ENCODE measurements at places on chromosomes 4 and X.
A peak's percentile ranks its signal among the peaks of the same experiment; 100 is the strongest.

DNA sequence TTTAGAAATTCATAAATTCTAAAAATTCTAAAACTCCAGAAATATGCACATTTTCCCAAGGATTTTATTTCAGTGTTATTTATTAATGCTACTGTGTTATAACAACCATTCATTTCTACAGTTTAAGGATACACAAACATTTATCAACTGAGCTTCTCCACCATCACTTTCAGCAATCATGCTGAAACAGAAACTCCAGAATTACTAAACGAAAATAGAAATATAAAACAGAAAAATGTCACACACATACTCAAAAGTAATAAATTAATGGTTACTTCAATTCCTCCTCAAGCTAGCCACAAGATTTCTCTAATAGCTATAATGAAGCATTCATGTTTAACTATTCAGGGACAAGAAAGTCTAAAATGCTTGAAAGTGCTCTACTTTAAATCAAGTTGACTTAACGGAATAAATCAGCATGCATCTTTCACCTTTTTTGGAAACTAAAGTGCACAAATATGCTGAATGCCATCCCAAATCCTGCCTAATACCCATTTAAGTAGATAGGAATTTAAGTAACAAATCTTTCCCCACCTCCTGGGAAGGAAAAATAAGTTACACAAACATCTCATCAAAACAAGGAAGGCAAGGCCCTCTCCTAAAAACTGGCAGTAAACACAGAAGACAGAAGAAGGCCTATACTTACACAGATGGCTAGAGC lies 563 bp downstream of the FAM13A start:
- no peak for DNase-seq

DNA sequence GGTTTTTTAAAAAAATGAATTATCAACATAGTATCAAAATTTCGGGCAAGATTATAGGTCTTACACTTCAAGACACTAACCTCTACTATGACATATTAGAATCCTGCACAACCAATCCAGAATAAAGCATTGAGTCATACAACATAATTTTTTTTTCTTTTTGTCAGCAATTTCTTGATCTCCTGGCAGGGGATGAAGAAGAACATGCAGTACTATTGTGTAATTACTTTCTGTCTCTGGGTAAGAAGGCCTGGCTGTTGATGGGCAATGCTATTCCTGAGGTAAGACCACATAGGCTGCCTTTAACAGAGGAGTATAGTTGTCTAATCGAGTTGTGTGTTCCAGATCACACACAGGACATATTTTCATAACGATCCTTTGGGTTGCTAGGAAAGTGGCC lies 67.5 kb downstream of the FBXL5 start:
- no peak for DNase-seq

DNA sequence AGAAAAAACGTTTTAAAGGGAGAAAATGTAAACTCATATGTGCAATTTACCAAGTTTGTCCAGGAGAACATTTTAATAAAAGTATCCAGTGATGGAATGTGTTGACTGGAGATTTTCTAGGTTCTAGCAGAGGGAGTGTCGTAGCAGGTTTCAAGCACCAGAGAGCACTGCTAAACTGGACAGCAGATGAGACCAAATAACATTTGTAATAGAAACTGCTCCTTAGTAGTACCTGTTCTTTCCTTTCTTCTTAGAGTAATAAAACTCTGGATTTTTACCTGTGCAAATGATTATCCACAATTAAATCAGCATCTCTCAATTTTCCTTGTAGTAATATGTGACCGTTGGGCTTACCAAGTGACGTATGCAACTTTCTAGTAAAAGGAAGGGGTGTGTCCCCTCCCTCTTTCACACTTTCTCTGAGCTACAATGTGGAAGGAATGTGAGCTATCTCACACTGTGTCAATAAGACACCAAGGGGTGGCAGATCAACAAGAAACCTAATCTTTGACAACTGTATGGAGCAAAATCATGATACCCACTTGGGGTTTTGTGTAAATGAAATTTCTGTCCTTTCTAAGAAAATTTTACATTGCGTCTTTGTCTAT lies 9.5 kb downstream of the HPGDS start:
- DNase-seq, result no peak

GRCh38 chr4:7530082-7530481 lies 95.4 kb upstream of the PSAPL1 start:
- DNase-seq, result no peak

GRCh38 chr4:1682860-1683259 lies 1.3 kb downstream of the FAM53A start:
- no peak for DNase-seq

- no peak for DNase-seq
Measured at GRCh38 chr4:147580396-147580795, 36.8 kb upstream of the TMEM184C start.

GRCh38 chrX:22922961-22923360 lies 76.8 kb upstream of the DDX53 start:
- DNase-seq, result no peak

GRCh38 chr4:85152480-85152879 lies 186.0 kb upstream of the WDFY3 start:
- no peak for DNase-seq

GRCh38 chr4:6405397-6405706 lies 67.1 kb downstream of the PPP2R2C start:
- DNase-seq, result no peak

- no peak for DNase-seq
Measured at GRCh38 chrX:44101281-44101680, 128.1 kb upstream of the NDP start.

DNA sequence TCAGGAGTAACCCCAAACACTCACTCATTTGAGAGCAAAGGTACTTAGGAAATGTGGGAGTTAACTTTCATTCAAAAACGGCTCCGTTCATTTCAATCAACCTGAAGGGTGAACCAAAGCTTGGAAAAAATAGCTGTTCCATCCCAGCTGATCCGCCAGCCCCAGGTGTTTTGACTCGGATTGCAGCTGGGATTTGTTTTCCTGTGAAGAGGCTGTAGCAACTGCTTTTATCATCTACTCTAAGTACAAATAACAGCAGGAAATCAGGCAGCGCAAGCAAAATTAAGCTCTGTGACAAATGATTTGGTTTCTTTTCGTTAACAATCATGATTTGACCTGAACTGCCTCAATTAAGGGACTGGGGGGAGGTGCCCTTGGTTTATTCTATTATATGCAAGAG lies 154.7 kb downstream of the BEND2 start:
- DNase-seq, result no peak

GRCh38 chr4:79249881-79250503 lies 75.9 kb downstream of the NAA11 start:
- no peak for DNase-seq

GRCh38 chr4:82712561-82712960 lies 86.0 kb downstream of the SCD5 start:
- no peak for DNase-seq

DNA sequence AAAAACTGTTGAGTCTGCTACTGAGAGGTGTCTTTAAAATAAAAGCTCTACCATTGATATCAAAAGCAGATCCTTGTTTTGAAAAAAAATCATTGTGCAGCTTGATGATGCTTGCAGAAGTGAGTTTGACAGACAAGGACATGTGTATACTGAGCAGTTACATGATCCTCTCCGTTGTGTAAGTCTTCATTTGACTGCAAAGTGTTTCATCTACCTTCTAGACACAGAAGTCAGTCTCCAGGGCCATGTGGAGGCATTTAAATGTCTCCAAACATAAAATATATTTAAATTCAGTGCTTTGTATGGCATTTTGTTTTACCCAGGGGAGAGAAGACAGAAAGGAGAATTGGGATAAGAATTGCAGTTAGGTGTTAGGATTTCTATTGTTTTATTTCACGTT lies 107.8 kb upstream of the MYOZ2 start:
- no peak for DNase-seq

GRCh38 chrX:39204353-39204752 lies 403.1 kb downstream of the MID1IP1 start:
- no peak for DNase-seq

- DNase-seq, result peak; percentile 10
Measured at GRCh38 chrX:71366674-71367256, 608 bp downstream of the TAF1 start.

DNA sequence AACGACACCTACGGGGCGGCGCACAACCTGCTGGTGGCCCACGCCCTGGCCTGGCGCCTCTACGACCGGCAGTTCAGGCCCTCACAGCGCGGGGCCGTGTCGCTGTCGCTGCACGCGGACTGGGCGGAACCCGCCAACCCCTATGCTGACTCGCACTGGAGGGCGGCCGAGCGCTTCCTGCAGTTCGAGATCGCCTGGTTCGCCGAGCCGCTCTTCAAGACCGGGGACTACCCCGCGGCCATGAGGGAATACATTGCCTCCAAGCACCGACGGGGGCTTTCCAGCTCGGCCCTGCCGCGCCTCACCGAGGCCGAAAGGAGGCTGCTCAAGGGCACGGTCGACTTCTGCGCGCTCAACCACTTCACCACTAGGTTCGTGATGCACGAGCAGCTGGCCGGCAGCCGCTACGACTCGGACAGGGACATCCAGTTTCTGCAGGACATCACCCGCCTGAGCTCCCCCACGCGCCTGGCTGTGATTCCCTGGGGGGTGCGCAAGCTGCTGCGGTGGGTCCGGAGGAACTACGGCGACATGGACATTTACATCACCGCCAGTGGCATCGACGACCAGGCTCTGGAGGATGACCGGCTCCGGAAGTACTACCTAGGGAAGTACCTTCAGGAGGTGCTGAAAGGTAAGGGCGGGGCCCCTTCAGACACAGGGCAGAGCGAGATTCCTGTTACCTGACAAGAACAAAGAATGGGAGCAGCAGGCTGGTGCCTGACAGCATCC lies 11.7 kb downstream of the RPL9 start:
- peak; percentile 80 for DNase-seq

DNA sequence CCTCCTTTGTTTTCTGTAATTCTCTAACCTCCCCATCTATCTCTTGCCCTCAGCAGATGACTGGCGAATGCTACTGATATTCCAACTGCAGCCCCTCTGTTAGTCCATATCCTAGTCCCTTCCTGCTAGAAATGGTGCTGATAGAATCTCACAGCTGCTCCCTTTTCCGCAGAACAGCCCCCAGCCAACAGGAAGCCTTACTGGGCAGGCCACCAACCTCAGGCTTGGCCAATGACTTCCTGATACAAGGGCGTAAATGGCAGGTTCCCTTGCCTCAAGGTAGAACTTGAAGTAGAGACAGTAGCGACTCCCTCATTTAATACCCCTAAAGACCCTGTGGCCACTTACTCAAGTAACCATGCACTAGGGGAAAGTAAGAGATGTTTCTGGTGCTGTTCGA lies 26.7 kb upstream of the SLC2A9 start:
- DNase-seq, result no peak

DNA sequence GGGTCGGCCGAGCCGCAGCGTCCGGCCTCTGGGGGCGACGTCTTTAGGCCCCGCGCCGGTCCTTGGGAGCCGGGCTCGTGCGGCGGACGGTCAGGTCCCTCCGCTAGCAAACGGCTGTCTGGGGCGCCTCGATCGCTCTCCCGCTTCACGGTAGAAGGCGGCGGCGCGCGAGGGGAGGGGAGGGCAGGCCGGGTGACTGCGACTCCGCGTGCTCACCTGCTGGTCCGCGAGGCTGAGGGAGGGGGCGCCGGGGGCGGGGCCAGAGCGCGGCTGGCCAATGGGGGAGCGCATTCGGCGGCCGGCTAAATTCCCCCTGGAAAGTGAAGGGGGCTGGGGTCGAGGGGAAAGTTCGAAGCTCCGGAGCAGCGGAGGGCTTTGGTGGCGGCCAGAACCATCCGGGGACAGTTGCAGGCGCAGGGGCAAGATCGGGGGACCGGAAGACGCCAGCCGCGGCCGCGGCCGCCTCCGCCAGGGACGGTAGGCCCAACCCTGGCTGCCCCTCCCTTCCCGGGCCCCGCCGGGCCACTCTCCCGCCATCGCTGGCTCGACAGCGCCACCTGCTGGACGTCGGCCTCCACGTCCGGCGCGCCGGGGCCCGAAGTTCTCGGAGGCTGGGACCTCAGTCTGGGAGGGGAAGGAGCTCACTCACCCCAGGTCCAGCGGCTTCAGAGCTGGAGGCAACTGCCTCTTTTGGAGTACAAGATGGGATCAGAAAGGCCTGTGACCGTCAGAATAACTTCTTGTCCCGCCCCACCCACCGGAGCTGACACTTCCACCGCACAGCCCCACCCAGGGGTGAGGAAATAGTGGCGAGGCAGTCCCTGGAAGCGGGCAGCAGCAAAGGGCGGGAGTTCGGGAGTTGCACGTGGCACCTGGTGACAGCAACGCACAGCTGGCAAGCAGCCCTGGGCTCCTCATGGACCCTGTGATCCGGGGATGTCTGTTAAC lies 49.9 kb downstream of the ELF4 start:
- DNase-seq, result peak; percentile 81

DNA sequence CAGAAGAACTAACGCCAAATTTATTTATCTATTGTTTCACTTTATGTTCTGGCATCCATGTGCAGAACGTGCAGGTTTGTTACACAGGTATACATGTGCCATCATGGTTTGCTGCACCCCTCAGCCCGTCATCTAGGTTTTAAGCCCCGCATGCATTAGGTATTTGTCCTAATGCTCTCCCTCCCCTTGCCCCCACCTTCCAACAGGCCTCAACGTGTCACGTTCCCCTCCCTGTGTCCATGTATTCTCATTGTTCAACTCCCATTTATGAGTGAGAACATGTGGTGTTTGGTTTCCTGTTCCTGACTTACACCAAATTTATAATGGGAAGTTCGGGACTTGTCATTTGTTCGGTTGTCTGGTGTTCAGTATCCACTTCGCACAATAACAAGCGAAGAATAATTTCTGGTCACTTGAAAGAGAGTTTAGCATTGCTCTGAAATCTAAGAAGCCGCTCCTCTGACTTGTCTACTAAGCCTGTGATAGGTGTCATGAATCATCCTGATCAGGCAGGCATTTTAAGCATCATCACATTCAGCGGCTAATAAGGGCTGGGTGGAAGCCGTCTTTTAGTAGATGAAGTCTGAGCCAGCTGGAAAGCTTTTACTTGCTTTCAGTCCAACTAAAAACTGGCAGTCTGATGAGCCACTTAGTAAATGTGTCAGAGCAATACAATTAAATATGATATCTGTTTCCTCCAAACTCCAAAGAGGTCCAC lies 1065.7 kb upstream of the PABPC4L start:
- DNase-seq, result no peak

DNA sequence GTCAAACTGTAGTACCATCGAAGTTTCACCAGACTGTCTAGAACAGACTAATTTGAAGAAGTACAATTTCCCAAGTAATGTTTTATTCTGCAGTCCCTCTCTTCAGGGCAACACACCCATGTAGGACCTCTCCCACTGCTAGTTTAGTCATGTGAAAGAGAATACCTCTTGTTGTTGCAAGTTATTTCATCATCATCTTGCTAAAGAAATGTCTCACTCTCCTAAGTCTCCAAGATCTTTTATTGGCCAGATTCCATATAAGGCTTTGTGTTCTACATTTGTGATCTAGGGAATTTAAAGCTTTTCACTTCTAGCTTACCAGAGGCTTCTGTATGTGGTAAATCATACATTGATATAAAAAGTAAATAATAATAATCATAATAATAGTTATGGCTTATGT lies 745.3 kb upstream of the MAGEB2 start:
- no peak for DNase-seq

- peak; percentile 7 for DNase-seq
Measured at GRCh38 chrX:11663875-11664210, 1.9 kb downstream of the ARHGAP6 start.

DNA sequence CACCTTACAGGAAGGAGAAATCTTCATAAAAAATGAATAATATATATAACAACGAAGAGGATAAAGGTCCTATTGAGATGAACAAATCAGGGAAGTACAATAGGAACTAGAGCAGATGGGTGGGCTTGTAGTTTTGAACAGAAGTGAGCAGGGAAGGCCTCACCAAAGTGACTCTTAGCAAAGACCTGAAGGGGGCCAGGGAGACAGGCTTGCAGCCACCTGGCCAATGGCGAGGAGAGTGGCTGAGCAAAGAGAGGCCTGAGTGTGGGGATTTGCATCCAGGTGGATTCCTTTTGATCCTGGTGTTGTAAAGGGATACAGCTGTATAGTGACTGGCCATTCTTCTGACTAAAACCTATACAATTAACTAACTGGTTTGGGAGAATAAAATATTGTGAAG lies 354.1 kb downstream of the CAMK2D start:
- DNase-seq, result peak; percentile 40
